ENCODE measurements at places on chromosomes 6 and 20.

- no peak for DNase-seq
Observed at GRCh38 chr20:59364611-59365010, 64.2 kb downstream of the EDN3 start.

DNA sequence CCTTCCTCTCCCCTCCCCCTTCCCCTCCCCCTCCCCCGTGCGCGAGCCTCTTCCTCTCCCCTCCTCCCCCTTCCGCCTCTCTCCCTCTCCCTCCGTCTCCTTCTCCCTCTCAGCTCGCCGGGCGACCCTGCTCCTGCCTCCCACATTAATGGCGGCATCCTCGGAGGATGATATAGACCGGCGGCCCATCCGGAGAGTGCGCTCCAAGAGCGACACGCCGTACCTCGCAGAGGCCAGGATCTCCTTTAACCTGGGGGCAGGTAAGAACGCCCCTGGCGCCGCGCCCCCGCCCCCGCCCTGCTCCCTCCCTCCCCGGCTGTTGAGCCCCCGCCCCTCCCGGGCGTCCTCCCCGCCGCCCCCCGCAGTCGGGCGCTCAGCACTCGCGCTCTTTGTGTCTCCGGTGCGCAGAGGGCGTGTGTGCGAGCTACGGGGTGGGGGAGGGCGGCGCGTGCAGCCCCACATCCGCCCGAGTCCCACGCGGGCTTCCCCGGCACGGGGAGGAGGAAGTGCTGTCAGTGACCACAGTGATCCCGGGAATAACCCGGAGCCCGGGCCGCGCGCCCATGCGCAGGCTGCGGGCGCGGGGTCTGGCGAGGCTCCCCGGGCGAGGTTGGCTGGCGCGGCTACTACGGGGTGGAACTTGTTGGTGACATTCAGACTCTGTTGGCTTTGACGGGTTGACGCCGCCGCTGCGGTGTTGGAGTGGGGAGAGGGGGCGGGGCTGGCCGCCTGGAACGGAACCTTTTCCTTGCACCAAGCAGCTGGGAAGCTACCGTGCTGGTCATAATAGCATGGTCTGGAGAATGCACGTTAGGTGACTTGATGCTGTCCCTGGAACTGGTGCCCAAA lies 33.2 kb downstream of the PHACTR1 start:
- DNase-seq = no peak

DNA sequence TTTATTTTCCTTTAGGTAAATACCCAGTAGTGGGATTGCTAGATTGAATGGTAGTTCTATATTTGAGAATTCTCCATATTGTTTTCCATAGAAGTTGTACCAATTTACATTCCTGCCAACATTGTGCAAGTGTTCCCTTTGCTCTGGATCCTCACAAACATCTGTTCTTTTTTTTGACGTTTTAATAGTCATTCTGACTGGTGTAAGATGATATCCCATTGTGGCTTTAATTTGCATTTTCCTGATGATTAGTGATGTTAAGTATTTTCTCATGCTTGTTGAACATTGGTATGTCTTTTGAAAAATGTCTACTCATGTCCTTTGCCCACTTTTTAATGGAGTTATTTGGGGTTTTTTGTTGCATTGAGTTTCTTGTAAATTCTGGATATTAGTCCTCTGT lies 85.6 kb downstream of the UBE3D start:
- no peak for DNase-seq

DNA sequence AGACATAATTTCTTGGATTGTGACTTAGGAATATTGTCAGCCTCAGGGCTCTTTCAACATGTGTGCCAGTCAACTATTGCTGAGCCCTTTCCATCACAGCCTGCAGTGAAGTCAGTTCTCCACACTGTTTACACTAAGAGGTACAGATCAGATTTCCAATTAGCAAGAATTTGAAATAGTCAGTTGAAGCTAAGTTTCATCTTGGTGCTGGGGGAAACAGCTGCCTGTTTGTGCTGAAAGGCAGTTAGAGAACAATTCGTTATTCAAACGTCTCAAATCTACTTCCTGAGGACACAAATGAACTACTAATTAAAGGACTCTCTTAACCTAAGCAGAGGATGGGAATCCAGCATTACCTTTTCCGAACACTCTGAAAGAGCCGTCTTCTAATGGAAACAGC lies 25.9 kb downstream of the ADGRF1 start:
- DNase-seq = no peak

DNA sequence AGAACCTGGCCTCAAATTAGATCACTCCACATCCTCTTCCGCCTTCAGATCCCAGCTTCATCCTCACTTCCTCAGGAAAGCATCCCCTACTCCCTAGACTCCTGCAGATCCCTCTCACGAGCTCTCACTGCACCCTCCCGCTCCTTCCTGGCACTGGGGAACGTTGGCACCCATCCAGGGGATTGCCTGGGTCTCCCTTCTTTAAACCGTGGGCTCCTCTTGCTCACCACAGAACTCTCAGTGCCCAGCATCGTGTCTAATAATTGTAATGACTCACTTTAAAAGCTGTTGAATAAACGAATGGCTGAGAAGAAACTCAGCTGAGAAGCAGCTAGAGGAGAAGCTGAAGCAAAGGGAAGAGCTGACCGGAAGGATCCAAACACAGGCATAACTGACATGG lies 20.4 kb downstream of the ZC3H12D start:
- no peak for DNase-seq

- DNase-seq = peak; percentile 61
Observed at GRCh38 chr6:129498950-129499842, 210.8 kb downstream of the ARHGAP18 start.

- DNase-seq = no peak
Observed at GRCh38 chr20:20843982-20844381, 131.5 kb upstream of the RALGAPA2 start.

DNA sequence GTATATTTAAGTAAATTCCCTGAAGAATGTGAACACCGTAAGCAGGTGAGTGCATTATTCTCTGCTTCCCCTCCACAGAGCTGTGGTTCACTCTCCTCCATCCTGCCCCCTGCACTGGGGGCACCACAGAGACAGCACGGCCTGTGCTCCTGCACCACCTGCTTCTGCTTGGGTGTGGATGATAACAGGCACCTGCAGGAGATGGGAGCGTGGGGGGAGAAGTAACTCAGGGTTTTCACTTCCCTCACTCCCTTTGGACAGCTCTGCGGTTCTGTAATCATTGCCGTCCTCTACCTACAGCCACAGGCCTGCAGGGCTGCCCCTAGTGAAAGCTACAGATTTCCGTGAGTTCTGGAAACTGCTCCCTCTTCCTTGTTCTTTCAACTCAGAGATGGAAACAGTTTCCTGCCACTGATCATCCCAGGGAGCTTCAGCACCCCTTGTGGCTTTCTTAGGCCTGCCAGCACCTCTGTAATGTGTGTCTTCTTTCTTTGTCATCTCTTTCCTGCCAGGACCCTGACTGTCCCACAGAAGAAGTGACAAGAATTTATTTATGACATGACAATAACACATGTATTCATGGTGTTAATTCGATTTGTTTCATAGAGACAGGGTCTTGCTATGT lies 21.3 kb upstream of the MICB start:
- DNase-seq = no peak

DNA sequence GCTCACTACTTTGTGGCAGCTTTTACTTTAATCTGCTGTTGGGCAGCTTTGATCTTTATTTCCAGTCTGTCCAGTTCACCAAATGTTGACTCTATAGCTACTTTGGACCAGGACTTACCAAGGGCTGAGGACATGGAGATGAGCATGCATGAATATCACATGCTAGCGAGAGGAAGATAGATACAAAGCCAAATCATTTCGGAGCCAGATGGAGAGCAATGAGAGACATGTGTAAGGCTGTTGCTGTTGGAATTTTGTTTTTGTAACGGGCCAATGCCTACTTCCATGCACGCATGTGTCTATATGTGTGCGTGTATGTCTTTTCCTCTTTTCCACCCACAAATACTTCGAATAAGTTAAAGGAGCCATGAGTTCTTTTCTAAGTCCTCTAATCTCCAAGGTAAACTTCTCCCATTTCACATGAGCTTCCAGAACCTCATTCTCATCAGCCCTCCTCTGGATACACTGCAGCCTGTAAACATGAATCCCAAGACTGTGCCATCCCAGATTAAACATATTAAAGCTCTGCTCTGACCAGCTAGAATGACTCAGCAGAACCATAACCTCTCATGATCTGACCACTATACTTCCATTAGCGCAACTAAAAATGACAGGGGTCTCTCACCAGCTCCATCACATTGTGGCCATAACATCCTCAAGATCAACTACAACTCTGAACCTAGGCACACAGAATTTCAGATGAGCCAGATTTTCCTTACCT lies 160.7 kb downstream of the LRFN2 start:
- DNase-seq = no peak

DNA sequence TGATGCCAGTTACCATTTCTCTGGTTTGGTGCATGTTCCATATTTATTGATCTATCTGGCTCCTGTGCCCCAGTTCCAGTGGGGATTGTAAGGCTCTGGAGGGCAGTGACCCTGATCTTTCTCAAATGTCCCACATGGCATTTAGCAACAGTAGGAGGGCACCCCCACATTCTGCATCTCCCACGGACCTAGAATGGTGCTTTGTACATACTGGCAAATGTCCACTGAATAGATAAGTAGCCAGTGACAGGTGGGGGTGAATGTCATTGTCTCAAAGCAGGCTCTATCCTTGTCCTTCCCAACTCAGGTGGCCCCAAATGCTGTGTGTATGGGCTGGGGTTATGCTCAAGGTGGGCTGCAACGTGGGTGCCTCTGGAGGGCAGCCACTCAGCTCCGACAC lies 84.2 kb downstream of the TMEM242 start:
- DNase-seq = no peak

DNA sequence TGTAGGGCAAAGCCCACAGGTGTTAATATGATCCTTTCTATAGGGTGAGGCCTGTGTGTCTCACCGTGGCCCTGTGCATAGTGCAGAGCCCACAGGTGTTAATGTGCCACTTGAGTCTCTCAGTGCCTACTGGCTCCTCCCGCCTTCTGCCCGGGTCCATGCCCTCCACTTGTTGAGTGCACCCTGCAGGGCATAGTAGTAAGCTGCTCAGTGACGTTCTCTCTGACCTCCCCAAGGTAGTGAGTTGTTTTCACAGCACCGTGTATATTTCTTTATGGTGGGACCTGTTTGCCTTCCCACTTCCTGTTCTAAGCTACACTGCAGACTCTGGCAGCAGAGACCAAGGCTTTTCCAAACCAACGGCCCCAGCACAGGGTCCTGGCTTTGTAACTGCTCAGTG lies 64.5 kb upstream of the SLC22A1 start:
- no peak for DNase-seq

Data from CD4-positive, CD25-positive, alpha-beta regulatory T cell (primary cell).